Uterus (tissue), 4 donors: ENCODE measurements at places on chromosomes 2 and 18. TPM values are rescaled to one million over a fixed set of nuclear protein-coding genes. Genes with fewer than 3 reads are reported as not detected.
A peak's percentile ranks its signal among the peaks of the same experiment; 100 is the strongest.

Gene CYS1
- total RNA-seq, result 13.3 TPM

DNA sequence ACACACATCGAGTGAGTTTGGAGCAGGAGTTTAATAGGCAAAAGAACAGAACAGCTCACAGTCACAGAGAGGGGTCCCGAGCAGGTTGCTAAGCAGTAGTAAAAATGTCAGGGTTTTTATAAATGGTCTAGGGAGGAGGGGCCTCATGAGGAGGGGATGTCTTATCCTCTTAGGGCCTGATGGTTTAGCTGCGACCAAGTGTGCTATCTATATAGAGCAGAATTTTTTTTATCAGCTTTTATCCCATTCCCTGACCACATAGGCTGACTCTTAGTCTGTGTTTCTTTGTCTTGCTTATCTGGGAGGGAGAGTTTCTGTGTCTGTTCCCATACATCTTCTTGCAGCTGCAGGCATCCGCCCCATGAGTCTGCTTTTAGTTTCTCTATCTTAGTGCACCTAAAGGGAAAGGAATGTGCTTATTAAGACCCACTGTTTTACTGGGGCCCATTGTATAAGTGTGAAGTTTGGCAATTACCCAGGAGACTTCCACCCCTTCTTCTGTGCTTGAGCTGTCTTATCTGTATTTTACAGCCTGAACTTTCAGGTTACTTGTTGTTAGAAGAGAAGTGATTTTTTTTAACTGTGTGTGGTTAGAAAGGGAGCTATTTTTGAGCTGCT, 30.4 kb upstream of the GMCL1 start:
- H3K27ac ChIP-seq, result peak overlapping the region; percentile 84
- H3K4me3 ChIP-seq, result peak overlapping the region; percentile 24
- no peaks in the 10 kb centered on the region for H3K36me3 ChIP-seq
- no peaks in the 10 kb centered on the region for H3K27me3 ChIP-seq

DNA sequence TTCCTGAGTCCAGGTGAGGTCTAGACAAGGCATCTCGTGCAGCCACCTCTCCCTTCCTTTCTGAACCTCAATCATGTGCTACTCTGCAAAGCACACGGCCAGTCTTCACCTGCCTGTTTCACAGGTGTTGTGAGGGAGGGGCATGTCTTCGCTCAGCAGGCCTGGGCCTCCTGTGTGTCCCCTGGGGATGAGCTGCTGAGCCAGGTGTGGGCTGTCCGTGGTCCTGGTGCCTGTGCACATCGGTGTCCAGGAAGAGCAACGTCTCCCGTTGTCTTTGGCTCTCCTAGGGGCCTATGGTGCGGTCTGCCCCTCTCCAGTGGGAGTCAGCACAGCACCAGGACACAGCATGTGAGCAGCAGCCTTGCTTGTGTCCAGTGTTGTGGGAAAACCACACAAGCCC, 16.7 kb downstream of the ARHGEF4 start:
- H3K4me1 ChIP-seq, result no peaks in the 10 kb centered on the region
- no peak overlapping the region for H3K4me3 ChIP-seq
- no peak for DNase-seq
- no peaks in the 10 kb centered on the region for H3K36me3 ChIP-seq

DNA sequence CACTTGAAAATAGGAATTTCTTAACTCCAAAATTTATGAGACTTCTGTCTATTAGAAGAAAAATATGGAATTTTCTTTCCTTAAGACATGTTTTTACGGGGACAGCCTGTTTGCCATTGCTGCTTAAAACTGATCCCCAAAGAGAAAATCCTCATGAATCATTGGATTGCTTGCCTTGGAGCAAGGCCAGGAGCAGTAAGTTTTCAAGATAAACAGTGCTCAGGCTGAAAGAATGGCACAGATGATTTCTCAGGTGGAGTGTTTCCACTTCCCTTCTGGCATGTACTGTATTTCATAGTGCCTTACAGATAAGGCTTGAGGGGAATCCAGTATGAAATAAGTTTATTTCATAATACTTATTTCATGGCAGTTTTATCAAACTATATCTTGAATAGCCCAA, 74.3 kb upstream of the MMADHC start:
- H3K27me3 ChIP-seq, result no peaks in the 10 kb centered on the region
- no peak overlapping the region for H3K27ac ChIP-seq
- no peak for DNase-seq
- no peak overlapping the region for H3K4me3 ChIP-seq
- no peaks in the 10 kb centered on the region for H3K4me1 ChIP-seq
- no peaks in the 10 kb centered on the region for H3K36me3 ChIP-seq

DNA sequence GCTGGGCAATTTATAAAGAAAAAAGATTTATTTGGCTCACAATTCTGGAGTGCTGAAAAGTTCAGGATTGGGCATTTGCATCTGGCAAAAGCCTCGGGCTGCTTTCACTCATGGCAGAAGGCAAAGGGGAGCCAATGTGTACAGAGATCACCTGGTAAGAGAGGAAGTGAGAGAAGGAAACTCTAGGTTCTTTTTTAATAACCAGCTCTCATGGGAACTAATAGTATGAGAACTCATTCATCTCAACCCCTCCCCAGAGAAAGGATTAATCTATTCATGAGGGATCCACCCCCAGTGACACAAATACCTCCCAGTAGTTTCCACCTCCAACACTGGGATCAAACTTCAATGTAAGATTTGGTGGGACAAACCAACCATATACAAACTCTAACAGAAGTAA, 129.0 kb downstream of the EVA1A start:
- H3K36me3 ChIP-seq, result no peaks in the 10 kb centered on the region
- H3K27ac ChIP-seq, result no peak overlapping the region
- H3K4me1 ChIP-seq, result no peaks in the 10 kb centered on the region
- DNase-seq, result no peak
- H3K4me3 ChIP-seq, result no peak overlapping the region

DNA sequence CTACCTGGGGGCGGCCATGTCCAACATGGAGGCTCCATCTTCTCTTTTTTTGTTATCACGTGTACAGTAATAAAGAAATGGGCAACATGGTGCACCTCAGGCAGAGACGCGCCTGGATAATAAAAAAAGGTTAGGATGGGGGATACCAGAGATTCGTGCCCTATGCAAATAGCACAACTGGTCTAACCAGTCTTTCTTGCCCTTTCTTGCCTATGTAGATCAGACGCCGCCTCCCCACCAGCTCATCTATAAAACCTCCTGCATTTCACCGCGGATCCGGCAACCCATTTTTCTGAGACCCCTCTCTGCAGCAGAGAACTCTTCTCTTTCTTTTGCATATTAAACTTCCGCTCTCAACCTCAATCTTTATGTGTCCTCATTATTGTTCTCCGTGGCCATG, 68.7 kb downstream of the MYL12B start:
- no peak for DNase-seq
- no peak overlapping the region for H3K4me3 ChIP-seq
- H3K27ac ChIP-seq, result no peak overlapping the region
- no peaks in the 10 kb centered on the region for H3K36me3 ChIP-seq

- H3K4me1 ChIP-seq, result no peaks in the 10 kb centered on the region
- no peaks in the 10 kb centered on the region for H3K27me3 ChIP-seq
- no peak overlapping the region for H3K27ac ChIP-seq
- DNase-seq, result no peak
- no peak overlapping the region for H3K4me3 ChIP-seq
Measured at GRCh38 chr18:14937271-14937670, 189.3 kb downstream of the ANKRD30B start.

DNA sequence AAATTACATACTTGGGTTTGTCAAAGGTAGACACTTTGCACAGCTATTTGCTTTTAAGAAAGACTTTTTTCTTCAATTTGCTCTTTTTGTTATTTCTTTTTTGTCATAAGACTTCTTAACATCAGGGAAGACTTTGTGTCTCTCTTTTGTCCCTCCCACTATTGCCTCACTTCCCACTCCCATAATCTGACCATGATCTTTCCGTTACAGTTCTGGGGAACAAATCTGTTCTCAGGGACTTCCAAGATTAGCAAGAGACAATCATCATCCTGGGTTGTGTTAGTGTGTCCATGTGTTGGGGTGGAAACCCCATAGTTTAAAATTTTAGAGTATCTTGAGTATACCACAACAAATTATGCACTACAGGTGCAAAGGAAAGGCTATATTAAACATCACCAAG, 75.3 kb downstream of the REV1 start:
- H3K36me3 ChIP-seq, result peaks cover 3% of the 10 kb centered on the region
- no peak overlapping the region for H3K27ac ChIP-seq
- no peaks in the 10 kb centered on the region for H3K27me3 ChIP-seq
- DNase-seq, result no peak
- no peaks in the 10 kb centered on the region for H3K4me1 ChIP-seq
- no peak overlapping the region for H3K4me3 ChIP-seq

Gene EML6
- total RNA-seq, result 2.4 TPM

GRCh38 chr2:234372506-234372905, 124.4 kb downstream of the ARL4C start:
- H3K4me1 ChIP-seq, result no peaks in the 10 kb centered on the region
- H3K4me3 ChIP-seq, result no peak overlapping the region
- H3K27ac ChIP-seq, result no peak overlapping the region
- H3K36me3 ChIP-seq, result no peaks in the 10 kb centered on the region
- no peaks in the 10 kb centered on the region for H3K27me3 ChIP-seq
- DNase-seq, result no peak

GRCh38 chr2:46171411-46171953, 125.7 kb upstream of the EPAS1 start:
- no peaks in the 10 kb centered on the region for H3K27me3 ChIP-seq
- no peaks in the 10 kb centered on the region for H3K36me3 ChIP-seq
- no peak overlapping the region for H3K4me3 ChIP-seq

DNA sequence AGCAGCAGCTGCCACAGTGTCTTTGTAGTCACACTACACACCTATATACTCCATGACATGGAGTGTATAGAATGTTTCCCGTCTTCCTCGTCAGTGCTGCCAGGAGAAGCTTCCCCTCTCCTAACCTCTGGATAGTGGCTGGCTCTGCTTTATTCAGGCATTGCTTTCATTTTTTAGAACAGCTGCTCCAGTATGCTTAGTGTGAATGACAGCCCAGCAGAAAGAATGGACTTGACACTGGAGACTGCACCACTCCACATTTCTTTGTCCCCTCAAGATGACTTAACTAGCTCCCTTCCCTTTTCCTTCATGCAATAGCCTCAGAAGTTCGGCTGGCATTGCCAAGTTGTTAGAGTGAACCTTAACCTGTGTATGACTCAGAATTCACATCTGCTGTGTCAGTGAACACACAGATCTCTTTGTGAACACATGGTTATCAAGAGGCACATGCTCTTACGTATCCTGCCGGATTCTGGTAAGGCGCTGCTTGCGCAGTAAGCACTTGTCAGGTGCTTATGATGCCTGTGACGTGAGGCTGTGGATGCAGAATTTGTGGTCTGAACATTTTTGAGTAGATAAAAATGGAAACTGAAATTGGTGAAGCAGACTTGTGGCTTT, 73.9 kb downstream of the NEDD4L start:
- no peak overlapping the region for H3K4me3 ChIP-seq
- peak; percentile 16 for DNase-seq
- H3K4me1 ChIP-seq, result no peaks in the 10 kb centered on the region
- no peaks in the 10 kb centered on the region for H3K27me3 ChIP-seq
- H3K27ac ChIP-seq, result no peak overlapping the region
- H3K36me3 ChIP-seq, result no peaks in the 10 kb centered on the region

Gene POLR1B
- 22.7 TPM for total RNA-seq

DNA sequence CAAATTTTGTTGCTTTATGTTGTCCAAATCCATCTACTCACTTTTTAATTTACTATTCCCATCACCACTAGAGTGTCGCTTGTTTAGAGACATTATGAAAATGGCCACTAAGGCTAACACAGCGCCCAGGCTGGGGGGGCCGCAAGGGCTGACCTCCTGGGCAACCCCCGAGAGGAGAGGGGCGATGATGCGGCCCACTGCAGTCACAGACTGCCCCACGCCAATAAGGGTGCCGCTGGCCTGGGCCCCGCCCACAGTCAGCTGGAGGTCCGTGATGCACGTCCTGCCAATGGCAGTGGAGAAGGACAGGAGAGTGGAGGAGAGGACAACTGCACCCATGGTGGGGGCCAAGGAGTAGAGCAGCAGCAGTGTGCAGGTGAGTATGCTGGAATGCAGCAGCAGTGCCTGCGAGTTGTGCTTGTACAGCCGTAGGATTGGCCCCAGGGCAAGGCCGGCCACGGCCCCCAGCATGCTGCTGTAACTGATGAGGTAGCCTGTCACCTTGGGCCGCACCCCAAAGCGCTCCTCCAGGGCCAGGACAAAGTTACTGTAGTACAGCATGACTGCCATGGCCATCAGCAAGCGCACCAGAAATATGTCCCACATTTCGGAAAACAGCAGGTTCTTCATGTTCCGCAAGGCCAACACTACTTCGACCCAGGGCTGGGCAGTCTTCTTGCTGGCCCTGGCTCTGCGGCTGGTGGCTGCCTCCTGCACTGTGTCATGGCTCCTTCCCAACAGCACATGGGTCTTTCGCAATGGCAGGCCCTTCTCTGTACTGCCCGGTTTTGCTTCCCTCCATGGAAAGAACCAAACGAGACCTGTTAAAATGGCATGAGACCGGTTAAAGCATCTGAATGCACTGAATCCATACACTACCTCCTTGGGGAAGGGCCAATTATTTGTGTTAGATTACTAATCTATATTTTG, 43.2 kb upstream of the TMEM182 start:
- no peak for DNase-seq
- no peaks in the 10 kb centered on the region for H3K4me1 ChIP-seq
- no peaks in the 10 kb centered on the region for H3K36me3 ChIP-seq
- no peaks in the 10 kb centered on the region for H3K27me3 ChIP-seq
- no peak overlapping the region for H3K27ac ChIP-seq

Gene CD302
- total RNA-seq, result 103 TPM

DNA sequence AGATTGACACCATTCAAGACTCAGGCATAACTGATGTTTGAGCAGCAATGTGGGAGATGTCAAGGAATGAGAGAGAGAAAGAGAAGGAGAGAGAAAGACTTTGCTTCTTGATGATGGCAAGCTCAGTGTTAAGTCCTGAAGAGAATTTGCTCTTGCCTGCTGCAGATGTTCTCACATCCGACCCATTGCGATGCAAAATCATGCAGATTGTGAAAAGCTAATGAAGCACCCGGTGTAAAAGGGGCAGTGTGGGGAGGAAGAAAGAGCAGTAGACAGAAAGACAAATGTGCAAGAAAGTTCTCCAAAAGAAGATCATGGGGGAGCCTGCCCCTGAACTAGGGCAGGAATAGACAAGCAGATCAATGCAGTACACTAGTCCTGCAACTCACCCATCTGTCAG, 57.7 kb downstream of the EMX1 start:
- H3K27ac ChIP-seq, result no peak overlapping the region
- H3K4me3 ChIP-seq, result no peak overlapping the region
- H3K4me1 ChIP-seq, result no peaks in the 10 kb centered on the region
- no peak for DNase-seq
- no peaks in the 10 kb centered on the region for H3K36me3 ChIP-seq

DNA sequence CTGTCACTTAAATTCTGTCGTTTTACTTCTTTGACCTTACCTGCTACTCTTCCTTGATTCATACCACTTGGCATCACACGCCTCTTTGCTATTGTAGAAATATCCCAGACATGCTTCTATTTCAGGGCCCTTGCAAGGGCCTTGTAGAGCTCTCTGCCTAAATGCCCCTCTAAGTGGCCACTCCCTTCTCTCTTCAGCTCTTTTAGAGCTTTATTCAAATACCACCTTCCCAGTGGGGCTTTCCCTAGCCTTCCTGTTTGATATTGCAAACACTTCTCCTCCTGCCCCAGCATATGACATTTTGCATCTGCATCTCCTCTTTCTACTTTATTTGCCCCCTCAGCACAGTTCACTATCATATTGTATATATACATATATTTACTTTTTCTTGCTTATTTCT, 54.0 kb downstream of the PELI1 start:
- no peaks in the 10 kb centered on the region for H3K27me3 ChIP-seq
- H3K4me3 ChIP-seq, result no peak overlapping the region
- no peaks in the 10 kb centered on the region for H3K4me1 ChIP-seq
- no peaks in the 10 kb centered on the region for H3K36me3 ChIP-seq
- no peak for DNase-seq

Gene ADGRF3
- not detected for total RNA-seq
